Fibroblast of gingiva (primary cell): ENCODE measurements at places on chromosomes 12 and 14.

GRCh38 chr14:37655418-37655817, 60.0 kb downstream of the TTC6 start:
- no peak for DNase-seq

DNA sequence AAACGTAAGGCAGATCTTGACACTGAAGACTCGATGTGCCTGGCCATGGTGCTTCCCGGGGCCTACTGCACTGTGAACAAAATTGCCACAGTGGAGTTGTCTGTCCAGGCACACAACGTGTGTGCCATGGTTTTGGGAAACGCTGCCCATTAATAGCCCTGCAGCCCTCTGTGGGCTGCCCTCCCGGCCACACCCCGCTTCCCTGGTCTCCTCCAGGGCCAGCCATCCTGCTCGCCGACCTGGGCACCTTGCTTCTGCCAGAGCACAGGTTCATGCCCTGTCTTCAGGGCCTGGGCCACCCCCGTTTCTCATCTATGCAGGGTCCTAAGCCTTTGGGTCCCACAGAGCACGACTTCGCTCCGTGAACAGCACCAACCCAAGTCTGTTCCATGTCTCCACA, 18.9 kb downstream of the MEG3 start:
- no peak for DNase-seq

DNA sequence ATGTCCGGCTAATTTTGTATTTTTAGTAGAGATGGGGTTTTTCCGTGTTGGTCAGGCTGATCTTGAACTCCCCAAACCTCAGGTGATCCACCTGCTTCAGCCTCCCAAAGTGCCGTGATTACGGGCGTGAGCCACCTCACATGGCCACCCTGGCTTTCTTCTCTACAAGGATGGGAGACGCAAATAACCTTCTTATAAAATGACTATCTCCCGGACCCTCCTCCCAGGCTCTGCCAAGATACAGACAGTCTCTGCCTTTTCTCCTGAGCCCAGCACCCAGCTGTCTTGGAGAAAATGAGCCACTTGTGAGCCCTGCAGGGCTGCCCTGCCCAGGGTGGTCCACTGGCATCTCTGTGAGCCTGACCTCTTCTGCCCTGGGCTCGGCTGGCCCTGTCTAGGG, 34.7 kb upstream of the RBM19 start:
- DNase-seq, result no peak

GRCh38 chr14:37143475-37143874, 28.9 kb downstream of the SLC25A21 start:
- DNase-seq, result no peak

DNA sequence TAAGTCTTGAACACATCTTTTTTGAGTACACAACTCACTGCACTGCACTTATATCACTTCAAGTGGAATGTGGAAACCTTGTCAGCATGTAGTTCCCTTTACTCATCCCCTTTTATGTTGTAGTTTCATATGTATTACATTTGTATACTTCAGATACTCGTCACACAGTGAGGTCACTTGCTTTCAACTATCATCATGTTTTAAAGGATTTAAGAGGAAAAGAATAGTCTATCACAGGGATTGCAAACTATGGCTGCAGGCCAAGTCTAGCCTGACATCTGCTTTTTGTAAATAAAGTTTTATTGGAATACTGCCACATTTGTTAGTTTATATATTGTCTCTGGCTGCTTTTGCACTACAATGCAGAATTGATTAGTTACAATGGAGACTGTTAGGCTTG, 24.3 kb downstream of the CNOT2 start:
- DNase-seq, result peak; percentile 63

- no peak for DNase-seq
Observed at GRCh38 chr14:92735344-92735743, 13.1 kb downstream of the LGMN start.

GRCh38 chr14:36843410-36843809, 181.8 kb downstream of the PAX9 start:
- no peak for DNase-seq

- DNase-seq, result no peak
Observed at GRCh38 chr14:65704850-65705249, 292.3 kb downstream of the FUT8 start.

DNA sequence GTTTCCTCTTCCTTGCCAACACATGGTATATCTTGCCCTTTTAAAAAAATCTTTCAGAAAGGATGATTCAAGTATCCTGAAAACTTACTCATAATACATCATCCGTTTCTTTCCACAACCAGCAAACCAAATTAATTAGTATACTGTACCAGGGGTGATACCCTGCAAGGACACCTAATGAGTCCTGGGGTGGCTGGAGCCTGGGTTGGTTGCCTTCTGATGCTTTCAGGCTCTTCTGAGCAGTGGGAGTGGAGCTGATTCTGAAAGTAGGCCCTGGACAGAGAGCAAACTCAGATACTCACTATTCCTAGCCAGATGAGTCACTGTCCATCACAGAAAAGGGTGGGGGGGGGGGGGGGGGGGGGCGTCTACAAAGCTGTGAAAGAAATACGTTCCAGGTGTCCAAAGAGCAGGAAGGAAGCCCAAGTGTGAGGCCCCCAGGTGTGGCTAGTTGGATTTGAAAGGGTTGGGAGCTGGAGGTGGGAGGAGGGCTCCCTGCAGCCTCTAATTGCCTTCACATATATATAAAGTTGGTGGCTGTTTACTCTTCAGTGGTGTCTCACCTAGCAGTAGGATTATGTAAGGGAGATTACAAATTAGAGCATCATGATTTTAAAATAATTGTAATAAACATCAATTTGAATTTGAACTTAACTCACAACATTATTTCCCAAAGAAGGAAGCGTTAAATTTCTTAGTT, 36.5 kb downstream of the FBXO33 start:
- no peak for DNase-seq

- no peak for DNase-seq
Observed at GRCh38 chr14:58309086-58309485, 10.7 kb downstream of the ARID4A start.

- DNase-seq, result no peak
Observed at GRCh38 chr12:8922544-8922943, 8.2 kb downstream of the PHC1 start.

GRCh38 chr12:92089559-92089958, 56.1 kb downstream of the BTG1 start:
- DNase-seq, result peak; percentile 63

- DNase-seq, result no peak
Observed at GRCh38 chr14:100176811-100177327, 17.4 kb upstream of the DEGS2 start.
